ENCODE measurements at places on chromosomes 5 and 9.
A peak's percentile ranks its signal among the peaks of the same experiment; 100 is the strongest.

DNA sequence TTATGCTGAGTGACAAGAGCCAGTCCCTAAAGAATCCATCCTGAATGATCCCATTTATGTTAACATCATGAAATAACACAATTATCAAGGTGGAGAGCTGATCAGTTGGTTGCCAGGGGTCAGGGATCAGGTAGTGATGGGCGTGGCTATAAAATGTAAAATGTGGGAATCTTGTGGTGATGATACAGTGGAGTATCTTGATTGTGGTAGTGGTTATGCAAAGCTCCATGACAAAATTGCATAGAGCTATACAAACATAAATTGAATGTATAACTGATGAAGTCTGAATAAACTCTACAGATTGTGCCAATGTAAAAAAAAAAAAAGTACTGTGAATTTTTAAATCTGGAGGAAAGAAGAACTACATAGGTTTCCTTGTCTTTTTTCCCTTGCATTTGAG, 104.6 kb upstream of the SPATA31C2 start:
- DNase-seq = no peak

- peak; percentile 32 for DNase-seq
Observed at GRCh38 chr5:152813526-152813925, 408.4 kb upstream of the NMUR2 start.

DNA sequence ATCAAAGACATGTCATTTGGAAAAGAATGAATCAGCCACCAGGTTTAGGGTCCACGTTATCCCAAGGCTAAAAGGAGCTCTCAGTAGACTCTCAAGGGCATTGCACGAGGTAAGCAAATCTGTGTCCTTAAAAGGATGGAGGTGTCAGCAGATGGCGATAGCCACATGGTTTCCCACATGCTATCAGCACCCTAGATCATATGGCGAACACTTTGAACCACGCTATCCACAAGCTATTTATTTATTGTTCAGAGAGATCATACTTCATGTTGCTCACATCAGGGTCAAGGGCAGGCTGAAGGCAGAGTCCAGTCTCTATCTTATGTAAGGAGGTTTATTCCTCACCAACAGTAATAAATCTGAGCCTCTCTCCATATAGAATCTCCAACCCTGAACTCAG, 43.7 kb downstream of the CDH6 start:
- DNase-seq = no peak

DNA sequence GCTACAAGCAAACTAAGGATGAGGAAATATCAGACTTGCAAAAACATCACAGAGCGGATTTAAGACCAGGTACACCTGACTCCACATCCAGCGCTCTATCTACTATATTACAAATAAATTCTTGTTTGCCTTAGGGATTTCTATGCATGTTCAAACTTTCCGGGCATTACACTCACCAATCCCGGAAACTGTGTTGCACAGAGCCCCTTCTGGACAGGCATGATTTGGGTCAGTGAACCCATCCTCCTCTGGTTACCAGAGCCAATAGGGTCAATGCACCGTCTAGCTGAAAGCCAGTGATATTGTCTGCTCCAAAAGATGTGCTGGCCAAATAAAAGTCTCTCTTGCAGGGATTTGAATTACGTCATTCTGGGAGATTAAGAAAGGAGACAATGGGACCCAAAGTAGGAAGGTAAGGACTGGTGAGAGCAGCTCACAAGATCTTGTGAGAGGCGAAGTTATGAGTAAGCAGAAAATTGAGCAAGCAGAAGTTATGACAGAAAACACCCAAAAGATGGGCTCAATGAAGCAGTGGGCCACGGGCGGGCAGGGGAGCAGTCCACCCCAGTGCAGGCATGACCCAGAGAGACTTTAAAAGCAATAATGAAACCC, 155.8 kb upstream of the RAI14 start:
- DNase-seq = no peak

GRCh38 chr5:177233206-177233605, 70.3 kb downstream of the RAB24 start:
- no peak for DNase-seq

All from NCI-H187 (cell line).